CD4-positive, alpha-beta memory T cell (primary cell): ENCODE measurements at places on chromosomes 1 and 21. TPM values are rescaled to one million over a fixed set of nuclear protein-coding genes. Genes with fewer than 3 reads are reported as not detected.

- no peak for DNase-seq
Observed at GRCh38 chr1:34532113-34532512, 222.7 kb upstream of the GJB5 start.

DNA sequence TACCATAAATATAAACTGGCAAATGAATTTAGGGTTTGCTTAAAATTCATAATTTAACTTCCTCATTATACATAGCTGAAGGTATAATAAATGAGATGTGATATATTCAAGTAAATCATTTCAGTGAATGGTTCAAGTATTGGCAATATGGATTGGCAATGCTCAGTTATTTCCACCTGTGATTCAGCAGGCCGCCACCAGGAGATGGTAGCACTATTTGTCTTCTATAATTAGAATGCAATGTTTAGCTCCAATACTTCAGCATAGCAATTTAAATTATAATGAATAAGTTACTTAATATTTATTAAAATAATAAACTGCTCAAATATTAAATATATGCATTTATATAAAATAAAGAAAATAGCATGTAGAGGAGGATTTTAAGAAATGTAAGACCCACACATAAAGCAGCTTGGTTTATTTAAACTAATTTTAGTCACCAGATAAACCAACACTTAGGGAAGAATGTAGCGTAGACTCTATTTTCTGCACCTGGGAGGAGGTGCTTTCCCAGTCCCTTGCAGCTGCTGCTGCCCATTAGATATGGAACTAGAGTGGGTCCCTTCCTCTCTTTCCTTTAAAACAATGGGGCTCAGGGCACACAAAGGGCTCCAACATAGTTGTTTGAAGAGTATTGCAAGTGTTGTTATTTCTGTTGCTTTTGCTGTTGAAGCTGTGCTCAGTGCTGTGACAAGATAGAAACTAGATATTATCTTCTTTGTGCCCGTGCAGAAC, 62.1 kb downstream of the PLPPR4 start:
- no peak for DNase-seq

DNA sequence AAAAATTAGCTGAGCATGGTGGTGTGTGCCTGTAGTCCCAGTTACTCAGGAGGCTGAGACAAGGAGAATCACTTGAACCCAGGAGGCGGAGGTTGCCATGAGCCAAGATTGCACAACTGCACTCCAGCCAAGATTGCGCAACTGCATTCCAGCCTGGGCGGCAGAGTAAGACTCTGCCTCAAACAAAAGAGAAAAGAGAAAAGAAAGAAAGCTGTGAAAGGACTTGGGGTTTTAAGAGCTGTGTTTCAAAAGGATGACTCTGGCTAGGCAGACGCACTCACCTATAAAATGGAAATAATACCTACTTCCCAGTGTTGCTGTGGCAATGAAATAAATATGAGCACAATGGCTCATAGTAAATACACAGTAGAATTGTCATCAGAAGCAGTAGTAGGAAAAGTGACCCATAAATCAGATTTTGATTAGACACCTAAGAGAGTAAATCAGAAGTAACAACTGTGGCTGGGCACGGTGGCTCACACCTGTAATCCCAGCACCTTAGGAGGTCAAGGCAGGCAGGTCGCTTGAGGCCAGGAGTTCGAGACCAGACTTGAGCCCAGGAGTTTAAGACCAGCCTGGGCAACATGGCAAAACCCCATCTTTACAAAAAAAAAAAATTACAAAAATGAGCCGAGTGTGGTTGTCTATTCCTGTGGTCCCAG, 45.9 kb upstream of the PUM1 start:
- no peak for DNase-seq

DNA sequence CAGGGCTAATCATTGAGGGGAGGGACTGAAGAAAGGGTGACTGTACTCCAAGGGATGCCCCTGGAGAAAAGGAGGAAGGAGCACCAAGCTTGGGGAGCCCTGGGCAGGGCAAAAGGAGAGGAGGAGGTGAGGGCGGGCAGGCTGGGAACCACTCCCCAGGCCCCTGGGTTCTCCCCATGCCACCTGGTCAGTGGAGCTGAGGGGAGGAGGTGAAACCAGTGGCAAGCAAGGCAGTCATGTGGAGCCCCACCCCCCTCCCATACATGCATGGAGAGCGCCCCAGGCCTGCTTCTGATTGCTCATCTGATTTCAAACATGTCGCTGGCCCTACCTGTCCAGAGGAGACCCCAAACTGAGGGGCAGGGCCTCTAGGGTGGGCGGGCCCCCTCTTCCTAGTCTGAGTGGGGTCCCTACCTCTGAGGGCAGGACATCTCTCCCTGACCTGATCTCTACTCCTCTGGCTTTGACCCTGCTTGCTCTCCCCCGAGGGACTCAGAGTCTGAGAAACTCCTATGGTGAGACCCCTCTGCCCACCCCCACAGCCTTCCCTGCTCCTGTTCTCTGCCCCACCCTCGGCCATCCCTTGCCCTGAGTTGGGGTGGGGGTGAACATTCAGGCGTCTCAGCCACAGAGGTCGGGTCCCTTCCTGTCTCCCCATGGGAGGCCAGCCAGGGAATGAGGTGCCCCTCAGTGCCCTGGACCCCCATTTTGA, 18.6 kb downstream of the INSRR start:
- no peak for DNase-seq

GRCh38 chr1:63902844-63903589, 129.2 kb downstream of the ROR1 start:
- DNase-seq = no peak

GRCh38 chr1:221715321-221716169, 26.3 kb downstream of the DUSP10 start:
- DNase-seq = no peak

GRCh38 chr1:65172936-65173690, 25.1 kb downstream of the AK4 start:
- no peak for DNase-seq

DNA sequence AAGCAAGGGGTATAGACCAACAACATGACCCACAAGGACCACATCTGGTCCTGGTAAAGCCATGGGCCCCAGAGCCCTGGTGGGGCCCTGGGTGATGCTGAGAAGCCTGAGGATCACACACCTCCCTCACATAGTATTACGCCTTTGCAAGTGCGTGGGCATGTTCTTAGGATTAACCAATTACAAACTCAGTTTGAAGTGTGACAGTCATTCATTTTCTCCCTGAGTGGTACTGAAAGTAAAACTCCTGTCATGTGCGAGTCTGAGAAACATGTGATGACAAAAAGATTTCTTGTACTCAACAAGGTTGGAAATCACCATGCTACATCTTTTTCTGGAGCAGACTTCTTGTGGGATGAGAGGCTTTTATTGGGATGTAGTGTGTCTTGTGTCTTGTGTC, 315.3 kb upstream of the DUSP10 start:
- no peak for DNase-seq

GRCh38 chr1:220803401-220804201, 16.9 kb downstream of the MTARC1 start:
- no peak for DNase-seq

GRCh38 chr1:145999321-146000024, 3.1 kb upstream of the TXNIP start:
- DNase-seq = peak; percentile 65

DNA sequence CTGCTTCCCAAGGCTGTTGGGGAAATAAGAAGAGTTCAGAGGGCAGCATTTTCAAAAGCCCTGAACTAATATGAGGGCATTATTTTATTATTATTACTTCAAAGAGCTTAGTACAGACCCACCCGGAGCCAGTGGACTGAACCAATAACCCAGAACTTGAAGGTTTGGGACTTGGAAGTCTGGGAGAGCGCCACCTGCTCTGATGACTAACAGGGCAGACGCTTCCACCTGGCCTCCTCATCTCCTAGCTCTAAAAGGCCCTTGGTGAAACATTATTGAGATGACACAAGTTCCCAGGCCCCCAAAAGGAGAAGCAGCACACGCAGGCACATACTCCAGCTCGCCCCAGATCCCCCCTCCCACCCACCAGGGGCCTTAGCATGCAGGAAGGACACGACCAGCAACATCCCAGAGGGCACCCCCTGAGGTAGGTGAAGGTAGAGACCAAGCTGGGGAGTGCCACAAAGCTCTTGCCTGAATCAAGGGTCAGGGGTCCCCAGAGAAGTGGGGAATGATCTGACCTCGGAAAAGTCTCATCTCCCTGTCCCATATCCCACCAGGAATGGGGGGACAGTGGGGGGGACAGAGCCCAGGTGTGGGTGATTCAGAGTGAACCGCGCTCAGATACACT, 1.3 kb downstream of the DLGAP3 start:
- DNase-seq = no peak

Gene ADAMTS4
- 1.4 TPM for total RNA-seq

Gene ATP6V0B
- total RNA-seq = 59.8 TPM

Gene ARHGEF16
- total RNA-seq = 0.22 TPM

Gene PCSK9
- not detected for total RNA-seq

Gene ICOSLG
- 4.2 TPM for total RNA-seq

Gene PLA2G2D
- total RNA-seq = not detected

Gene OR2T29
- not detected for total RNA-seq

Gene MTOR
- 41.4 TPM for total RNA-seq

Gene OLFML3
- total RNA-seq = 0.70 TPM

Gene SDC3
- 0.29 TPM for total RNA-seq
